BJ (cell line): ENCODE measurements at places on chromosomes 3 and 15.

DNA sequence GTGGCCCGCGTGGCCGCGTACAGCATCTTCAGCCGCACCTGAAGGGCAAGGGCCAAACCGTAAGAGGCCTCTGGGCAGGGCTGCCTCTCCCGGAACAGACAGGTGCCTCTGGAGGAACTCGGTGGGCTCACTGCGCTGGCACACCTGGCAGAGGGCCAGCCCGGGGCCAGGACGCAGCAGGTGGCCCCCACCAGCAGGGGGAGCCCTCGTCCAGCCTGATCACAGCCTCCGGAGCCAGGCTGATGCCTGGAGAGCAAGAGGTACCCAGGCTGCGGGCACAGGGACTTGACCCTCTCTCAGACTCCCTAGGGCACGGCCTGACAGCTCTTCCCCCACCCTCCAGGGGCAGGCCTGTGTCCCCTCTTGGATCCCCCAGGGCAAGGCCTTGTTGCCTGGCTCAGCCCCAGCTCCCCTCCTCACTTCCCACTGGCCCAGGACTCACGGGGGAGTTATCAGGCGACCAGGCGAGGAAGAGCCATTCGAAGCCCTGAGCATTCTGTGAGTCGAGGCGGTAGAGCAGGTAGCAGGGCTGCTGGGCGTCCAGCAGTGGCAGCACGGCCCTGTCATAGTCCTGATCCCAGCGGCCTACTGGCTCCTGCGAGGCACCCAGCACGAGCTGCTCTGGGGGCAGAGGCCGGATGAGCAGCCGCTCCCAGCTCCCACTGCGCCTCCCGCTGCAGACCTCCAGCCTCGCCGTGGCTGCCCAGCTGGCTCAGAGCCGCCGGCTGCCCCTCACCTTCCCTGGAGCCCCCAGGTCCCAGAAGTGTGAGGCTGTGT, 6.2 kb upstream of the TLR9 start:
- DNase-seq: no peak

DNA sequence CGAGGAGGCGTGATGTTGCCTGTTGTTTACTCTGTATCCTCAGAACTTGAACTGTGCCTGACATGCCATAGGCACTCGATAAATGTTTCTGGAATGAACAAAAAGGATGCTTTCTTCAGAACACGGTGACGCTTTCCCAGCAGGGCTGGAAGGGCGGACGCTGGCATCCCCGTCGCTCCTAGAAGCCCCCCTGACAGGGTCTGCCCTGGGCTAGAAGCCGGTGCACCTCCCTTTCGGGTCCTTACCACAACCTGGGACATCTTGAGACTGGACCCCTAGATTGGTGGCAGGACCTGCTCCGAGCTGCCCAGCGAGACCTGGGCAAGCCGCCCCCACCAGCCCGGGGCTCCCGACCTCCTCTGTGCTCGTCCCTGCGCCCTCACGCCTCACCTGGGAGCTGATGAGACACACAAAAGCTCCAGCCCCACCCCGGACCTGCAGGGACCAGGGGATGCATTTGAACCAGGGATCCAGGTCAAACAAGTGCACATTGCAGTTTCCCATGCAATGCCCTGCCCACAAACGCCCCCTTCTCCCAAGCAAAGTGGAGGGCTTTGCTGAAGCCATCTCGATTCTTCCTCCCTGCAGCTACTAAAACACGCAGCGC, 131.2 kb upstream of the MEF2A start:
- DNase-seq: no peak

- no peak for DNase-seq
Measured at GRCh38 chr3:188649521-188649920, 495.6 kb downstream of the LPP start.

- DNase-seq: no peak
Measured at GRCh38 chr3:73614419-73614818, 10.3 kb downstream of the PDZRN3 start.

DNA sequence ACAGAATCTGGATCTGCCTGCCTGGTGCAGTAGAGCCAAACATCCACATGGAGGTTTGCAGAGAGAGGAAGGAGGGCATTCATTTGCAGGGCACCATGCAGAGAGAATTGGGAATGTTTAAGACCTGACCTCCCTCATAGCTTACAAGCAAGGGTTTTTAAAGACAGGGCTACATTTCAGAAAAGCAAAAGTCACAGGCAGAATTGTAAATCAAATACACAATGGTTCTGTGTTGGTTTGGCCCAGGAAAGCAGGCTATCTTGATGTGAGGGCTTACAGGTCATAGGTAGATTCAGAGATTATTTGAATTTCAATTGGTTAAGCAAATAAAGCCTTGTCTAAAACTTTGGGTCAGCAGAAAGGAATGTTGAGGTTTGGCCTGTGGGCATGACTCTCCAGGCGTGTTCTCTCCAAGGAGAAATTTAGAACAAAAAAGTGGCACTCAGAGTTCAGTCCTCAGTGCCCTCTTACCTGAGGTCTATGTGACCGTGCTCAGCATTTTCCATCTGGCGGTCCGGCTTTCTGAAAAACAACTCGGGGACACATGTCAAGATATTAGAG, 91.5 kb downstream of the CD47 start:
- no peak for DNase-seq

DNA sequence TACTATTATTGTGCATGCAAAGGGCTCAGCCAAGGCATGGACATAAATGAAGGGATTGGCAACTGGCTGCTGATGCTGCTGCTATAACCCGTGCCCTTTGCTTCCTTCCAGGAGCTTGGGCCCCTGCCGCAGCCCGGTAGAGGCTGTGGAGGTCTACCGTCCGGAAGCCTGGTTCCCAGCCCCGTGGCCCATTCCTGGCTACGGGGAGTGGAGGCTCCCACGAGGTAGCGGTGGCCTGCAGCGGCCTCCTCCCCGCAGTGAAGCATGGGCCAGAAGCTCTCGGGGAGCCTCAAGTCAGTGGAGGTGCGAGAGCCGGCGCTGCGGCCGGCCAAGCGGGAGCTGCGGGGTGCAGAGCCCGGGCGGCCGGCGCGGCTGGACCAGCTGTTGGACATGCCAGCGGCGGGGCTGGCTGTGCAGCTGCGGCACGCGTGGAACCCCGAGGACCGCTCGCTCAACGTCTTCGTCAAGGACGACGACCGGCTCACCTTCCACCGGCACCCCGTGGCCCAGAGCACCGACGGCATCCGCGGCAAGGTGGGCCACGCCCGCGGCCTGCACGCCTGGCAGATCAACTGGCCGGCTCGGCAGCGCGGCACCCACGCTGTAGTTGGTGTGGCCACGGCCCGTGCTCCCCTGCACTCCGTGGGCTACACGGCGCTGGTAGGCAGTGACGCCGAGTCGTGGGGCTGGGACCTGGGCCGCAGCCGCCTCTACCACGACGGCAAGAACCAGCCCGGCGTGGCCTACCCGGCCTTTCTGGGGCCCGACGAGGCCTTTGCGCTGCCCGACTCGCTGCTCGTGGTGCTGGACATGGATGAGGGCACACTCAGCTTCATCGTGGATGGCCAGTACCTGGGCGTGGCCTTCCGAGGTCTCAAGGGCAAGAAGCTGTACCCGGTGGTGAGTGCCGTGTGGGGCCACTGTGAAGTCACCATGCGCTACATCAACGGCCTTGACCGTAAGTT, 15.0 kb downstream of the SPSB4 start:
- no peak for DNase-seq

DNA sequence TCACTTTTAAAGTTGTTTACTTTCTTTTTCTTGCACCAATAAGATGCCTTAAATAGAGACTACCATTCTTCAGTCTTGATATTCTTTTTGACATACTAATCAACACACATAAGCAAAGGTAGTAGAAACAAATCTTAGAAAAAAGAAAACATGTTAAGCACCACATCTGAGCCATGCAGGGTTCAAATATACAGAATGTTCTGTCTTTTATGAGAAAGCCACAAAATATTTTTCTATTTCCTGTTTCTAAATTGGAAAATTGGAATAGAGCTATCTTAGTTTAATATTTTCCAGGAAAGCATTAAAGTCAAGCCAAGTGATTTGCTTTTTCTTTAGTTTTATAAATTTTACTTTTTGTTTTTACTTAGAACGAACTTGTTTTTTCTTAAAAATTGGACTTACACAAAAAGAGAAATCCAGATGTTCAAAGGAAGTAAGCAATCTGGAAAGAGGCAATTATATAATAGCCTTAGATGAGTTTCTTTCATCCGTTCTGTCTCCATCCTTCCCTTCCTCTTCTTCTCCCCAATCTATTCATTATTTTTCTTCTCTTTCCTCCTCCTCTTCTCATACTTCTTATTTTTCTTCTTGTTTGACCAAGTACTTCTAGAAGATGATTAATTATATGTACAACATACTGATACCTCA, 731.7 kb downstream of the SQOR start:
- DNase-seq: no peak

DNA sequence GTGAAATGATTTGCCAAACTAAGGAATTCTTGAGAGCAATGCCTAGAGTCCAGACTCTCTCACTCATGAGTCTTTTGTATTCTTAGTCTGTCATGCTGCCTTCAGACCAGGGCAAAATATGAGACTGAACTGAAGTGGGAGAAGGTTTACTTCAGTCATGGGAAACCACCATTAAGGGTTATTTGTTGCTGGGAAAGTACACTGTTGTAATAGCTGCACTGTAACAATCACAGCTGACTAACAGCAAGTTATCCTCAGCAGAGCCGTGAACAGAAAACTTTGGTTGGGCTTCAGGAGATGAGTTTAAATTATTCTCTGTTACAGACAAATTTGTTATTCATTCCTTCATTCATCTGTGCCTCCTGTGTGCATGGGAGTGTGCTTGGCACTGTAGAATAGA, 258.5 kb downstream of the ROBO2 start:
- no peak for DNase-seq

- DNase-seq: no peak
Measured at GRCh38 chr3:79364784-79365183, 403.0 kb downstream of the ROBO1 start.

GRCh38 chr3:198021320-198021719, 61.3 kb downstream of the LMLN start:
- no peak for DNase-seq

- no peak for DNase-seq
Measured at GRCh38 chr3:185924375-185924774, 13.4 kb downstream of the TRA2B start.

- DNase-seq: no peak
Measured at GRCh38 chr3:56253941-56254665, 214.2 kb downstream of the ERC2 start.

DNA sequence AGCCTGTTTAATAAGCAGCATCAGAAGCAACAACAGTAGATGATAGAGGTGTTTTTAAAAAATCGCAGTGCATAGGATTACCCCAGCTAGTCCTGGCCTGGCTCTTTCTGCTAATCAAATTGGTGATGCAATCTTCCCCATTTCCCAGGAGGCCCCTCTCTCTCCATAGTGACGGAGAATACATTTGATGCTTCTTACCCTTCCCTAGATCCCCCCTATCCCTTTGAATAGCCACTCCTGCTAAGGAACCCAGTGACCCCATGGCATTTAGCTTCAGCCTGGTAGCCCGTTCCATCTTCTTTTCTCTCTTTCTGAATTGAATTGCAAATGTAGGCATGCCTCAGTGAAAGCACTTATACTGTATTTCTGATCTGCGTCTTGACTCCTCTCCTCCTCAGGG, 223.6 kb upstream of the GAP43 start:
- DNase-seq: no peak

DNA sequence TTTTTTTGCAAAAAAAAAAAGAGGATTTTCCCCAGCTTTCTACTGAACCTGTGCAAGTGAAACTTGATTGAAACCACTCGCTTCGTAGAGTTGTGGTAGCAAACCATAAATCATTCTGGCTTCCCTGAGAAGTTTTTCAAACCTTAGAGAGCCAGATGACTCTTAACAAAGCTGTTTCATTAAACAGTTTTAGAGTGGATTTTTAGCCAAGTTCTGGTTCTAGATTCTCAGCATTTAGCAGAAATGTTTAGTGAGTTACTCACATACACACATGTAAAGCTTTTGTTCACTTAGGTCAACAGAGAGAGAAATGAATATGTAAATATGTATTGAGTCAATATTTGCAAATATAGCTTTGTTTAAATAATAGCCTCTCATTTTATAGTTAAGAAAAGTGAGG, 18.1 kb upstream of the CCR9 start:
- DNase-seq: no peak

DNA sequence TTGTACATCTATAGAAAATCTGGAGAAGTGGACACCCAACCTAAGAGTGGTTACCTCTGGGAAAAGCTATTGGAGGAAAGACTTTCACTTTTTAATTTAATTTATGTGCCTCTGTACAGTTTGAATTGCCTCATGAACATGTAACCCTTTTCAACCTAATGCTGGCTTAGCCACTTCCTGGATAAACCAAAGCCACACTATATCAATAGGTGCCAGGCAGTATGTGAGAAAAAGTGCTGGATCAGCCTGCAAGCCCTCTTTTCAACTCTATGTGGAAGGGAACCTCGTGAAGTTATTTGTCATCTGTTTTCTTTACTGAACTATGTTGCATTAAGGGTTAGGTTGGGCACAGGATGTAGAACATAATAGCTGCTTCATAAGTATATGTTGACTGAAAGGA, 9.3 kb upstream of the TOPAZ1 start:
- DNase-seq: no peak

DNA sequence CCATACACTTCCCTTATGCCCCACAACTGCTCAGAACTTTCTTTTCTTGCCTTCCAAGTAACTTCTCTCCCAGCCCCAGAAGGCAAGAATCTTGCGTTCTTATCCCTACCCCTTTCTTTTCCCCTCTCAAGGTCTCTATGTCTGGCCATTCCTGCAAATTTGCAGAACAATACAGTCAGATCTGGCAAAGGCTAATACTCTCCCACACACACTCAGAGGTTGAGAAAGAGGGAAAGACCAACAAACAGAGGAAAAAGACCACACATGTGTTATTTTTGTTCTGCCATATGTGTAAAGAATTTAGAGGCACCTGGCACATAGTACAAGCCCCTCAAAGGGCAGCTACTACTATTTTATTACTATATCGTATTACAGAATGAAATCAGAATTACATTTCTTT, 25.7 kb downstream of the GJD2 start:
- DNase-seq: no peak

DNA sequence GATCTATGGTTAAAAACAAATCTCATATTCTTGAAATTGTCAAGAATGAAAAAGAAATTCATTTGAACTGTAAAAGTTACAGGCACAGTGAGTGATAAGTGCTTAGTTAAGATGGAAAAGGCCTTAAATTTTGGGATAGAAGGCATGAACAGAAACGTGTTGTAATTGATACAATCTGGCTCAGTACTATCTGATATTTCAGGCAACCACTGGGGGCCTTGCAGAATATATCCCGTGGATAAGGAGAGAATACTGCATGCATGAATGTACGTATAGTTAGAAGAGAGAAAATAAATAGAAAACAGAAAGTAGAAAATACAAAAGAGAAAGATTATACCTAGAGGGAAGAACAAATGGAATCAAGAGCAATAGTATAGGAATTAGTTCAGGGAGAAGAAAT, 741.4 kb upstream of the CCDC54 start:
- DNase-seq: no peak

DNA sequence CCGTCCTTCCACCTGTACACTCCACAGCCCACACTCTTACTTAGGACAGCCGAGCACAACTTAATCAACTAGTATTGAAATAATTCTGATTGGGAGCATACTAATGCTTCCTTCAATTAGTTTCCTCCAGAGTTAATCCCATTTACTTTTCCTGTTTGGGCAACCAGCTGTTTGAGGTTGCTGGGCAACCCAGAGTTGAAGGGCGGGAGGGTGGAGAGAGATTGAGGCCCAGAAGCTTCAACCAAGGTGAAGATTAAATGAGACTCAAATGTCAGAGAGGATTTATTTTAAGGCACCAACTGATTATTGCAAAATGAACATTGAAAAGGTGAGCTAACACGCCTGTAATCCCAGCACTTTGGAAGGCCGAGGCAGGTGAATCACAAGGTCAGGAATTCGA, 428.5 kb upstream of the SEMA6D start:
- no peak for DNase-seq

GRCh38 chr15:79060175-79060574, 30.4 kb downstream of the RASGRF1 start:
- no peak for DNase-seq
